ENCODE measurements at places on chromosomes 11 and 22.

DNA sequence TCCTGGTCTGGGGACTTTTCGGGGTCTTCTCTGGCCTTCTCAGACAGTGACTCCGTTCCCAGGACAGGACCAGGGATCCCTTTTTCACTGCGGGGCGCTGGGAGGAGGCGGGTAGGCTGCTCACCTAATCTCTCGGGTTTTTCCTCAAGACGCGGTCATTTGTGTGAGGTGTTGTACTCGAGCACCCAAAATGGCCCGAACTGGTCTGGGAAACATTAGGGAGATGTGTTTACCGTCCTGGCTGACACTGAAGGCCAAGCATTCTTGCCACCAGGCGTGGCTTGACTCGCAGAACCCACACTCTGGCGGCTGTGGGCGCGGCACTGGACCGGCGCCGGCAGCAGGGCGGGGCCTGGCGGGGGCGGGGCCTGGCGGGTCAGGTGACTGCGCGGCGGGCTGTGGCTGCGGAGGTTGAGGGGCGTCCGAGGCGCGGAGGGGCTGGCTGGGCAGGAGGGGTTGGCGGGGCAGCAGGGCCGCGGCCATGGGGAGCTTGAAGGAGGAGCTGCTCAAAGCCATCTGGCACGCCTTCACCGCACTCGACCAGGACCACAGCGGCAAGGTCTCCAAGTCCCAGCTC is at the start of gene SWAP70:
Gene SWAP70 (plus strand): TSS at position 379 of the 577 bp plus-strand sequence. CDS start 103 bp downstream, at position 482.
- peak; percentile 90 for DNase-seq

DNA sequence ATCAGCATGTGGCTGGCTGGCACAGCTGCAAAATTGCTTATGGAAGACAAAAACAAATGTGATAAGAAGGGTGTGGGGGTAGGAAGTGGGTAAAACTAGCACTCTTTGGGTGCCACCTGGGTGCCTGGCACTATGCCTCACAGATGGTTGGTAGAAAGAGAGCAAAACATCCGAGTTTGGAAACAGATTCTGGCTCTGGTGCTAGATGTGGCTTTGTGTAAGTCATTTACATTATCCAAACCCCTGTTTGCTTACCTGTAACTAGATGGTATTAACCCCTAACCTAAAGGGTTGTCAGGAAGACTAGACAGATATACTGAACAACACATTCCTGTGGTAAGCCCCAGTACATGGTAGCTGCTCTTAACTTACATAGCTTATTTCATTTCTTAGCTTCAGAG is 905.6 kb downstream of the DLG2 start:
- DNase-seq = no peak

GRCh38 chr11:132042296-132042695 is 671.9 kb downstream of the NTM start:
- DNase-seq = no peak

DNA sequence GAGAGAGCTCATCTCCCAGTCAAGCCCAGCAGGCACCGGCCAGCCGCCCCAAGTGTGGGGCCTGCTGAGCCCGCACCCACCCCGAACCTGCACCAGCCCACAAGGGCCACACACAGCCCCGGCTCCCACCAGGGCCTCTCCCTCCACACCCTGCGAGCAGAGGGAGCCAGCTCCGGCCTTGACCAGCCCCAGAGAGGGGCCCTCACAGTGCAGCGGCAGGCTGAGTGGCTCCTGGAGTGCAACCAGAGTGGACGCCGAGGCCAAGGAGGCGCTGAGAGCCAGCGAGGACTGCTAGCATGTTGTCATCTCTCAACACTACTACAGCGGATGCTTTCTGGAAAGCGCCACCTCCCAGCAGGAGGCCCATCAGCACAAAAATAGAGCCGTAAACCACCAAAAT is 10.9 kb downstream of the DEFB108B start:
- DNase-seq = no peak

GRCh38 chr22:32080904-32081303 is 37.8 kb downstream of the SLC5A1 start:
- DNase-seq = peak; percentile 33

- DNase-seq = no peak
These were observed 489 bp upstream of the OR2AT4 start for GRCh38 chr11:75097173-75097557.
